ENCODE measurements at places on chromosomes 3 and 15. TPM values are rescaled to one million over a fixed set of nuclear protein-coding genes. Genes with fewer than 3 reads are reported as not detected.
A peak's percentile ranks its signal among the peaks of the same experiment; 100 is the strongest.

- DNase-seq, result no peak
Observed at GRCh38 chr3:194450341-194450740, 36.5 kb downstream of the ATP13A3 start.

Gene FOXB1
- not detected for polyA plus RNA-seq

DNA sequence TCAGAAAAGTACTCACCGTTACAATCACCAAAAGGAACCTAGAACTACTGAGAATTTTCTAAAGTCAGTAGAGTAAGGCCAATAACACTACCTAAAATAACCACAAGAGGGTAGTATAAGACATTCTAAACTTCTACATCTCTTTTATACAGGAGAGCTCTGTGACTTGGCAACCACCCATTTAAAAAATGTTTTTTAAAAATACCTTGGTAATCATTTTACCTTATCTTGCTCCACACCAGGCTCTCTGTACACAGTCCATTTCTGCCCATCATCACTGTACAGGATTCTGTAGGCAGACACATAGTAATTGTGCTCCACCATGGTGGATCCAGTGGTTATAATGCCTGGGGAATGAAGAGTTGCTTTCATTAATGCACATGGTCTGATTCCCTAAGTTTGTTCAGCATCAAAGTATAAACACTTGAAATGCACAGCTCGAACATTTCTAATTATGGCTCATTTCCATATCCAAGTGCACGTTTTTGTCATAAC lies 54.5 kb downstream of the ST3GAL6 start:
- peak; percentile 55 for DNase-seq

Gene VGLL3
- polyA plus RNA-seq, result 25.5 TPM

Gene SI
- not detected for polyA plus RNA-seq

Measured in right lung (tissue), 10 donors.